ENCODE measurements at places on chromosomes 1 and 21.

GRCh38 chr21:21612466-21612865 is 614.3 kb downstream of the NCAM2 start:
- DNase-seq, result no peak

DNA sequence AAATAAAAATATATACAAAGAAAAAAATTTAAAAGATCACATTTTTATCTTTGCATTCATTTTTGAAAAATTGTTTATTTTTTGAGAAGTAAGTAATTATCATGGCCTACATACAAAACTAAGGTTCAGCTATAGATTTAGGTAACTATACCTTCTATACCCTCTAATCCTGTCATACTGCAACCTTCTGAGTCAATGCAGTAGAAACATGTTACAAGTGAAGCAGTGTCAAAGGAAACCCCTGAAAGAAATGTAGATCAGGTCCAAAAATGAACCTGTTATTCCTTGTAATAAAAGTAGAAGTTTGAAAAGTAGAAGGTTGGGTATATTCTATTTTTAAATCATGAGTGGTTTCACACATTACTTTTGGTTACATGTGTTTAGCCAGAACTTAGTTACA is 51.3 kb downstream of the PTGS2 start:
- DNase-seq, result no peak

GRCh38 chr1:31961536-31961935 is 23.4 kb upstream of the PTP4A2 start:
- no peak for DNase-seq

DNA sequence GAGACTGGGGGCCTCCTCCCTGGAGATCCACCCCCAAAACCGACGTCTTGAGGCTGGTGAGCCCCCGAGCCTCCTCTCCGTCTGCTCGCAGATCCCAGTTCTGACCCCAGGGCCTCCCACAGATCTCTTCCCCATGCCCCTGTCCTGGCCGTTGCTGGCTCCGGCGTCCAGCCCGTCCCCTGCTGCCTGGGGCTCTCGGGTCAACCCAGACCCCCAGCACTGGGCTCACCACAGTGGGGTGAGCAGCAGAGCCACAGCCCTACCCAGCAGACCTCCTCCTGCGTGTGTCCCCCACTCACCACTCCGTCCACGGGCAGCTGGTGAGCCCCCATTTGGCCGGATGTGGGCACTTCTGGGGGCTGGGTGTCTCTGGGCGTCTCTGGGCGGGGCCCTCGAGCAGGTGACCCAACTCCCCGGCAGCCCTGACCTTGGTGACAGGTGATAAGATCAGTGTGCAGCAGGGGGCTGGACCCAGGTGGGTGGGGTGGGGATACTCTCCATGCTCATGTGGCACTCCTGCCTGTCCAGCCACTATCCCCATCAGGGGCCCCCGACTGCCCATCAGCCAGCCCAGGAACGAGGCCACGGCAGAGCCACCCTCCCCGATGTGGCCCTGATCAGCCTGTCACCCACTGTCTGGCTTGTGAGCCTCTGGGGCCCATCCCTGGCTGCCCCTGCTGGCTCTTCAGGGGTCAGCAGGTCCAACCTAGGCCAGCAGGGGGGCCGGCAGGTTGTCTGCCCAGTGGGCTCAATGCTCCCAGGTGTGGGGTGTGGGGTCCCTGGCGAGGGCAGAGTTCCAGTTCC is 709 bp downstream of the TNFRSF14 start:
- no peak for DNase-seq

DNA sequence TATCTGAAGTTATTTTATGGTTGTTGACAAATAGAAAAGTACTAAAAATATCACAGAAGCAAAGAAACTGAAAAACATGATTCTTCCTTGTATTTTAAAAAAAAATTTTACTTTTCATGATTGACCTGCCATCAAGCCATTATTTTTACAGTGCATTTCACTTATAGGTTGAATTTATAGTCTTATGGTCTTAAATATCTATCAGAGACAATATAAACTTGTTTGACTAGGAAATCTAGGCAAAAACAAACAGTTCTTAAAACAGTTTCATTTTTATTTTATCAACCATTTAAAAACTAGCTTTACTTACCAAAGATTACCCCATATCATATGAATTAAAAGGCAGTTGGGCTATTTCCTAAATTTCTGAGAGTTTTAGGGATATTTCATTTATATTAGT is 59.2 kb downstream of the SLC16A1 start:
- DNase-seq, result no peak

GRCh38 chr1:205701891-205702290 is 21.6 kb upstream of the SLC45A3 start:
- DNase-seq, result no peak

- DNase-seq, result no peak
These were observed 354.6 kb downstream of the SEC16B start for GRCh38 chr1:177615251-177615650.

DNA sequence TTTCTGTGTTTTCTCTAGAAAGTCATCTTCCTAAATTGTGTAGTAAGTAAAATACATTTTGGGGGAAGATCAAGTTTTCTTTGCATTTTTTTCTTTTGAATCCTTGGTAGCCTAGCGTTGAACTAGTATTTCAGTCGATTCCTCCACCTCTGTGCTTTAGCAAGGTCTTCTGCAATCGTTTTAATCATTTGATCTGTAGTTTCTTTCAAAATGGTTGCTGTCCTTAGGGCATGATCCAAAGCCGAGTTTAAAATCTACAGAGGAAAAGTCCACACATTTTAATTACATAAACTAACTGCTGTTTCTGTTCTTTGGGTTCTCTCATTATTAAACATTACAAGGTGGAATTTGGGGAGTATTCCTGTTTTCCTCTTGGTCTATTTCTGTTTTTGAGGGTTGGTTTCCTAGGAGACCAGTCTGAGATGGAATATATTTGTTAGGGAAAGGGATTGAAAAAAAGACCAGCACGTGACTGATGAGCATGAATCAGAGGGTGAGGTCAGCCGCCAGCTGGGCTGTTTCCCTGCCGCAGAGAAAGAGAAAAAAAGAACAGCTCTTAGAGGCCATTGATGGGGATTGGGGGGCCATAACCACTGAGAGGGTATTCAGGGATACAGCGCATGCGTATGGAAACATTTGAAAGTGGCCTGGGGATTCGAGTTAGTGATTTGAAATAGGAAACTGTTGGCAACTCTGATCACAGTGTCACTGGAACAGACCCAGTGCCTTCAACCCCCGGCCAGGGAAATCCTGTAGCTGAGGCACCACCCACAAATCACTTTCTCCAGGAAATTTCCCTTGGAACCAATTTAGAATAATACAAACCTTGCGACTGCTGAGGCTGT is 40.6 kb downstream of the AKNAD1 start:
- DNase-seq, result no peak

- DNase-seq, result no peak
These were observed 2.4 kb downstream of the PGLYRP4 start for GRCh38 chr1:153346077-153346723.

- DNase-seq, result no peak
These were observed 226.4 kb upstream of the C8B start for GRCh38 chr1:57192222-57192621.

- no peak for DNase-seq
These were observed 4.3 kb upstream of the KIF14 start for GRCh38 chr1:200624679-200625335.

- no peak for DNase-seq
These were observed 57.5 kb upstream of the IL12RB2 start for GRCh38 chr1:67250051-67250653.

- no peak for DNase-seq
These were observed 239.5 kb downstream of the TGFB2 start for GRCh38 chr1:218584418-218585155.

DNA sequence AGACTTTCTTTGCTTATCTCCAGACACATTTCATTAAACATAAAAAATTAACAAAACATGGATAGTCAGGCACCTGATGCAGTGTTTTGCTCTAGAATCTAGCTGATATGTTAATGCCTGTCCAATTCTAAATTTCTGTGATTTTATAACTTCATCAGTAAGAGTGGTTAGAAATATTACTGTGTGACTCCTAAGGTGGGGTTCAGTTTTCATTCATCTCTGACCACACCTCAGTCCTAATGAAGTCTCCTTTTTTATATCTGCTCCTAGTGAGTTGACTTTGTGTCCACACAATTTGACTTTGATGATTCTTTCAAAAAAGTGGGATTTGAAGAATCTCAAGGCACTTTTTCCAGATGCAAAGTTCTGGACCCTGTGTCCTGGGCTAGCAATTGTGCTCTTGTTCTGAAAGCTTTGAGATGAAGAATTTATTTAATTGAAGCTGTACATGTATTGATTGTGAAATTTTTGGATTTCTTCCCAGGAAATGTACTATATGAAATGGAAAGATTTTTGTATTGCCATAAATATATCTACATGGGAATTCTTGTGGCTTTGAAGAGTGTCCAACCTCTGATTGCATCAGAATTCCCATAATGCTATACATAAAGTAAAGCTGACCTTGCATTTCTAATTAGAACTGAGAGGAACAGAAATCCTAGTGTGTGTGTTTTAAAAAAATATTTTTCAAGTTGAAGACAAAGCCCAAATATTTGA is 111.2 kb downstream of the GIPC2 start:
- no peak for DNase-seq

All from esophagus squamous epithelium (tissue), 5 donors.